Stimulated activated CD8-positive, alpha-beta memory T cell treated with anti-CD3 and anti-CD28 coated beads, Interleukin-4, amount 100 ng/mL, for 4 hours (primary cell): ENCODE measurements at places on chromosomes 6 and 20.

DNA sequence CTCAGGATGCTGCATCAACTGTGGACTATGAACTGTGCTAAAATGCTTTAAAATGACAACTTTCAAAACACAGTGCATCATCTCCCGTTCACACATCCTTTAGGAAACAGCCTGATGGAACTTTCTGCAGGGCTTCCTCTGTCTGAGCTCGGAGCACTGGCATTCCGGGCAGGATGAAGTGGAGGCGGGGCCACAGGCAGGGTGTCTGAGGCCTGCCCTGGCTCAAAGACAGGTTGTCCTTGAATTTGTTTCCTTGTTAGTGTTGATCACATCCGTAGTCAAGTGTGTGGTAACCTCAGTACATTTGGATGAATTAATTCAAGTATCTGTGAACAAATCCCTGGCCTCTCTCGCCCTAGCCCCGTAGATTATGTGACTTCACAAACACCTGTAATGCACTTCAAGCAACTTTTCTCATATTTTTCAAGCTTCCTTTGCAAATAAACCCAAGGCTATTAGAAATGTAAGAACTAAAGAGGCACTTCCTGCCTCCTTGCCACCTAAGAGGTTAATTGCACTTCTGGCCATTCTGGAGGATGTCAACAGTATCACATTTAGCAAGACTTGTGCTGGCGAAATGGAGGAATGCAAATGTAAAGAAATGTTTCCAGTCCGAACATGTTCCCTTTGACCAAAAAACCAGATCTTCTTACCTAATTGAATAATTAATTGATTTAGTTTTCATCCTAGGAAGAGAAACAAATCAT, 3.1 kb downstream of the CD93 start:
- DNase-seq: no peak

- DNase-seq: no peak
These were observed 82.9 kb downstream of the SLC35B3 start for GRCh38 chr6:8352335-8352965.

GRCh38 chr6:72844614-72845013, 222.8 kb downstream of the KCNQ5 start:
- no peak for DNase-seq

- no peak for DNase-seq
These were observed 90.8 kb downstream of the DOK5 start for GRCh38 chr20:54566031-54566688.

DNA sequence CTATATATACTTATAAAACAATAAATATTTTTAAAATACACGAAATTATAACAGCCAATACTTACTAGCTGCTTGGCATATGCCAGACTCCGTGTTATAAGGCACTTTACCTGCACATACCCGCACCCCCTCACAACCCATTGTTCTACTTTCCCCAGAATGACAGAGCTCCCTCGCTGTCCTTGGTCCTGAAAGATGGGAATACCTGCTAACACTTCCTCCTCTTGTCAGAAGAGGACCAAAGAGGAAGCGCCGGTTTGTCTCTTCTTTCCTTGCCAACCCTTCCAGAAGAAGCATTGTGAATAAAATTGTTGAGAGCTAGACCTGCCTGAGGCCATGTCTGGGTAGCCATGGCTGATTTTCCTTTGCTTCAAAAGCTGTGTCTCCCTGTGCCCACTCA, 149.3 kb downstream of the PTPRT start:
- no peak for DNase-seq

DNA sequence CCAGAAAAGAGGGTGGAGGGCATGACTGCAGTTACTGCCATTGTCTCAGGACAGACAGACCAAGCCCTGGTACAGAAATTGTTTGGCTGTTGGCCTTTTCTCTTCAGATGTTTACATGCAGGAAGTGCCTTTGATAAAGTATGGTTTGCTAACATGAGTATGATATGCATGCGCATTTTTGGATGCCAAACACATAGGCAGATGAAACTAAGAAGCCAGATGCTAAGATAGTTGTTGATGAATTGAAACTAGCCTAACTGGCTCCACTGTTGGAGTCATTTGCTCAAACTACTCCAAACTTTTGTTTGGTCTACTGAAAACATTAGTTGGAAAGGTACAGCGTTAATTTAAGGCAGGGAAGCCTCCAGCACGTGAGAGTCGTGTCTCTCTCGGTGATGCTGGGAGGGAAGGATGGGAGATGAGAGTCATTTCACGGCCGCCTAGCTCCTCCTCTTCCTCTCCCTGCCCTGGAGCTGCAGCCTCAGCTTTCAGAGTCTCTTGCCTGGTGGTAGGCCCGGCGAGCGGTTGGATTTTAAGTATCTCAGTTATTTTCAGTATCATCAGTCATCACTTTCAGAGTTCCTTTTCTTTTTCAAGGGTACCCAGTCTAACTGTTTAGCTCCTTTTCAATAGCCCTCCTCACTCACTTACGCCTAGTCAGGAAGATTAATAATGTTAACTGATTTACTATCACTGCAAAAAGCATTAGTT, 29.7 kb downstream of the RREB1 start:
- no peak for DNase-seq

DNA sequence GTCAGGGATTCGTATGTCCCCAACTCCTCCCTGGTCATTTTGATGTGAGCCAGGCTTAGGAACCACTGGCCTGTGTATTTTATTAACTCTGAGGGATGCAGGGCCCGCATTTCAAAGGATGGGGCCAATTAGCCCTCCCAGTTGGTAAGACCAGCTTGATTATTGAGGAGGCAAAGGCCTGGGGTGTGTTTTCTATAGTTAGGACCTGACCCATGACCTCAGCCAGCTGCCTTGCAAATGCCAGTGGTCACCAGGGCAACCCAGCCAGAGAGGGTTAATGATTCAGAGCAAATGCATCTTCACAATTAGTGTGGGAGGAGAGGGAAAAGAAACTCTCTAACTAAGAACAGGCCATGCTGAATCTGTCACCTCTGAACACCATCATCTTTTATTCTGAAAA, 835.4 kb downstream of the MAFB start:
- DNase-seq: no peak

DNA sequence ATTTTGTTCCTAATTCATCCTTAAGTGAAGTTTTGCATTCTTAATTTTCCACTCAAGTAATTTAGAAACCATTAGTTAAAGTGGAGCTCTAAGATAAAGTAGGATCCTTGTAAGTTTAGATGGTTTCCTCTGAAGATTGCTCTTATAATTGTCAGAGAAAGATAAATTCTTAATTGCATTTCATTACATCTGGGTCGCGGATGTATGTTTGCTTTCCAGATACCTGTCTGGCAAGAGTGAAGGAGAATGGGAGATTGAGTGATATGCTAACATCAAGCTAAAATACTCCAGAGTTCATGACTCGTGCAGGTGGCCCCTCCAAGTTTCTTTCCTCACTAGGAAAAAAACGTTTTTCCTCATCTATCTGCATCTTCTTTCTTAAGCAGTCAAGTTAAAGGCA, 361.8 kb downstream of the DOK5 start:
- no peak for DNase-seq

GRCh38 chr6:127737768-127738167, 160.8 kb downstream of the C6orf58 start:
- DNase-seq: no peak

DNA sequence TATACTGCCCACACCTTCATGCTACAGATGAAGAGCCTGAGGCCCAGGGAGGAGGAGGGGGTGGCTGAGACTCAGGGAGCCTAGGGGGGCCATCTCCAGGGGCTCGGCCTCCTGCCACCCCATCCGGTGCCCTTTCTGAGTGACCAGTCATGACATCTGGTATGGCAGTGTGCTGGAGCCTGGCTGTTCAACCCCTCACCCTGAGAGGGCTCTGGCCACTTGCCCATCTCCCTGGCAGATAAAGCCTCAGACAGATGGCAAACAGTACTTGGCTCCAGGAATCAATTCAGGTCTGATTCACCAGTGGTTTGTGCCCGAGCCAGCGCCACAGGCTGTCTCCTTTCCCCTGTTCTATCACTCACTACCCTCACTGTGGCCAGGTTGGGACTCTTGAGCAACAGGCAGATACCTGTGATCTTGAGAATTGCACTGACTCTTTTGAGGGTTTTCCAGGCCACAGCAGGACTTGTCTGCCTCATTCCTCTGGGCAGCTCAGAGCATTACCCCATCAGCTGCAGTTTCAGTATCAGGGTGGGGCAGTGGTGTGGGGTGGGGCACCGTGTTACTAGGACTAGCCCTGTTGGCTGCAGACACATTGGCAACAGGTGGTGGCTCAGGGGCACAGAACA, 22.8 kb downstream of the SRSF3 start:
- no peak for DNase-seq

GRCh38 chr6:37308069-37308815, 45.5 kb upstream of the RNF8 start:
- no peak for DNase-seq

- DNase-seq: no peak
These were observed 205.8 kb downstream of the CDKAL1 start for GRCh38 chr6:20740088-20740487.

DNA sequence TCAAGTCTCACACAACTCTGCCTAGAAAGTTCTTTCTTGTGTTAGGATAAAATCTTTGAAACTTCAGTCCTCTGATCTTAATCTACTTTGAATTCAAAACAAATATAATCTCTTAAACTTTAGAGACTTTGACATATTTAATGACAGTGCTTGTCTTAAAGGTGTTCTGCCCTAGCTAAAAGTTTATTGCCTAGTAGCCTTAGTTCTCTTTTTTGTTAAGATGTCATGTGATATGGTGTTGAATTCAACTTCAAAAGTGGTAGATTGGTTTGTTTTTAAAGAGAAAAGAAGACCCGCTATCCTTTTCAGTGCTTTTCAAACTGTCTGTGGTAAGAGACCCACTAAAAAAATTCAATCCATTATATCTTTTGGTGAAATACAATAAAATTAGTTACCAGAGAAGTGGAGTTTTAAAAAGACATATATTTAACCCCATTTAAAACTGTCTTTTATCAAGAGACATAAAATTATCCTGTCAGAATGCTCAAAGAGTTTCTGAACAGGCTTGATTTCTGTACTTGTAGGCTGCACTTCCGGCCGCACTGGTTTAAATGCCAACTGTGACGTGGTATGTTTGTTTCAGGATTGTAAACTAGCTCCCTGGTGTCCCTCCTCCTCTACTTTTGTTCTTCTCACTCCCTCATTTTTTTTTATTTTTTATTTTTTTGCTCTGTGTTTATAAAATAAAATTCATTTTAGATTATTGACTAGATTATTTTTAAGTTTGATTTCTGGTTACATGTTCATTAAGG, 76.5 kb downstream of the QKI start:
- no peak for DNase-seq
